ENCODE measurements at places on chromosomes 1 and 21. TPM values are rescaled to one million over a fixed set of nuclear protein-coding genes. Genes with fewer than 3 reads are reported as not detected.

FMN2 gene
- polyA plus RNA-seq = 9.5 TPM

MFAP2 gene
- polyA plus RNA-seq = 230 TPM

GRCh38 chr1:185721553-185721952 is 12.6 kb upstream of the HMCN1 start:
- DNase-seq = no peak

DNA sequence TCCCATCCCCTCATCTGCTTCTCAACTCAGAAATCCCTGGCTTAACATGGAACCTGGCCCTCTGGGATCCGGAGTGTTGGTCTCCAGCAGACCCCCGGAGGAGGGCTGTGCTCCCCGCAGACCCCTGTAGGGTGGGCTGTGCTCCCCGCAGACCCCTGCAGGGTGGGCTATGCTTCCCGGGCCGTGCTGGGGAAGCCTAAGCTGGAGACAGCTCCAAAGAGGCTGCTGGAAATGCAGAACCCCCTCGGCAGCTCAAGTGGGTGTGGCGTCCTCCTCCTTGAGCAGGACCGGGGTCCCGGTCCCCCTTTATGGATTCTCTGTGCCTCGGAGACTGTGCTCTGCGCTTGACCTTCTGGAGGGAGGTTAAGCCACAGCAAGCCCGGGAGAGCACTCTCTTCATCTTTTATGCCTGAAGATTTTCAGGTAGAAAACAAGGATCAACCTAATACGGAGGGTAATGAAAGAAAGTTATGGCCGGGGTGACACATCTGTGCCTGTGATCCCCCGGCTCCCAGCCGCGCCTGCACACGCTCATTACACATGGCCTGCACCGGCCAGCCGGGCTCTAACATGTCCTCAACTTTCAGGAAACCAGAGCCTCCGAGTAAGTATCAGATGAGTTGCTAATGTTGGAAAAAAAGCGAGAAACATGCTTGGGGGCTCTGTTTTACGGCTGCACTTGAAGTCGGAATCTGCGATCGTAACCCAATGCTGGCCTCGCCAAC is 87.7 kb upstream of the ACTRT2 start:
- no peak for DNase-seq

- DNase-seq = no peak
Observed at GRCh38 chr1:40774266-40774998, 9.2 kb upstream of the KCNQ4 start.

GRCh38 chr1:153959454-153959853 is 1.0 kb upstream of the CRTC2 start:
- no peak for DNase-seq

Data from left renal pelvis (tissue), 4 donors.